Smooth muscle cell of the brain vasculature (primary cell): ENCODE measurements at places on chromosomes 7 and 10.

DNA sequence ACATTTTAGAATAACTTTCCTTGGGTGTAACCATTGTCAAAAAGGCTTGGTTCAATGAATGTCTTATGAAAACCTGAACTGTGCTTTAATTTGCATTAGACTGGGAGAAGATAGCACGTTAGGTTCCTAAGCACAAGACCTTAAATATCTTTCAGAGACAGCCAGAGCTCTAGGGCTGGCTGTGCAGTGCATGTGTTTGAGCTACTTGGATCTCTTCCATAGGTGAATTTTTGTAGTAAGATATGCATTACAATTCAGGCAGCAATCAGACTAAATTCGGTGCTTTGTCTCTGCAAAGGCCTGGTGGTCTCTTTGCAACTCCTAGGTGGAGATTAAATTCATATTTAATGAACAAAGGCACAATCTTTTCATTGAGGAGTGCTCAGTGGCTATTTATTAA is 192.0 kb downstream of the ZNF438 start:
- no peak for DNase-seq

DNA sequence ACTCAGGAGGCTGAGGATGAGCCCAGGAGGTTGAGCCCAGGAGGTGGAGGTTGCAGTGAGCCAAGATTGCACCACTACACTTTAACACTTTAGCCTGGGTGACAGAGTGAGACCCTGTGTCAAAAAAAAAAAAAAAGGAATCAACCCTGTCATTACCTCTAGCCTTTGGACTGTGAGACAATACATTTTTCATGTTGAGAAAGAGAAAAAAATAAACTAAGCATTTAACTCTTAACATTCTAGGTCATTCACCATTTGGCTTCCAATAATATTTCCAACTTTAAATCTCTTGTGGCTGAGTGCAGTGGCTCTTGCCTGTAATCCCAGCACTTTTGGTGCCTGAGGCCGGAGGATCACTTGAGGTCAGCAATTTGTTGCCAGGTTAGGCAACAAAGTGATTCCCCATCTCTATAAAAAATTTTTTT is 41.9 kb upstream of the TPST1 start:
- no peak for DNase-seq

DNA sequence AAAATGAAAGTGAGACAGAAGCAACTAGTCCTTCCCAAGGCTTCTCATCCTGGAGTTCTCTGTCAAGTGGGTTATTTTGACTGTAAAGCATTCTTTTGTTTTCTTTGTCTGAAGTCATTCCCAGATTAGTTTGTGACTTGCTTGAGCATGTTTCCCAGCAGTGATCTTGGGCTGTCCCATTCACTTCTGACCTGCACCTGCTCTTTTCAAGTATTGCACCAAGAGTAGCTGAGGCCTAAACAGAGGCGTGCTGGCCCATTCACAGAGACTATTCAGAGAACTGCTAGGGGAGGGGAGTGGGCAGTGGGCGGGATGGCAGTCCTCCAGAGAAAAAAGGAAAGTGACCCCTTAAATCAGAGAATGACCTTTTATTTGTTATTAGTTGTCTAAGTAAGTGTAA is 61.3 kb downstream of the CACNA2D1 start:
- no peak for DNase-seq

DNA sequence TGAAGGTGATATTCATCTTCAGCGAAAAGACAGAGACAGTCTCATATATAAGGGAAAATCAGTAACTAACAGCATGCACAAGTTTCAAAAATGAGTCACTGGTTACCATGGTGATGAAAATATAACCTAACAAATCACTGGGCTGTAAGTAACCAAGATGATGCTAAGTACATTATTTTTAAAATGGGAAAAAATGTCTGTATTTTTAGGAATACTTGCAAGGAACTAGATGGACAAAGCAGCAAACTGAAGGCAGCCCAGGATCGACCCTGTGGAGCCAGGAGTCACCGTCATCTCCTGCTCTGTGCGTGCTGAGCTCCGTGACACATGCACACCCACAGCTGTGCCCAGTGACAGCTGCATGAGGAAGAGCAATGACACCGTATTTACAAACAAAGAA is 137.3 kb downstream of the ELMO1 start:
- no peak for DNase-seq

- no peak for DNase-seq
Observed at GRCh38 chr7:112880818-112881418, 90.7 kb upstream of the TMEM168 start.

DNA sequence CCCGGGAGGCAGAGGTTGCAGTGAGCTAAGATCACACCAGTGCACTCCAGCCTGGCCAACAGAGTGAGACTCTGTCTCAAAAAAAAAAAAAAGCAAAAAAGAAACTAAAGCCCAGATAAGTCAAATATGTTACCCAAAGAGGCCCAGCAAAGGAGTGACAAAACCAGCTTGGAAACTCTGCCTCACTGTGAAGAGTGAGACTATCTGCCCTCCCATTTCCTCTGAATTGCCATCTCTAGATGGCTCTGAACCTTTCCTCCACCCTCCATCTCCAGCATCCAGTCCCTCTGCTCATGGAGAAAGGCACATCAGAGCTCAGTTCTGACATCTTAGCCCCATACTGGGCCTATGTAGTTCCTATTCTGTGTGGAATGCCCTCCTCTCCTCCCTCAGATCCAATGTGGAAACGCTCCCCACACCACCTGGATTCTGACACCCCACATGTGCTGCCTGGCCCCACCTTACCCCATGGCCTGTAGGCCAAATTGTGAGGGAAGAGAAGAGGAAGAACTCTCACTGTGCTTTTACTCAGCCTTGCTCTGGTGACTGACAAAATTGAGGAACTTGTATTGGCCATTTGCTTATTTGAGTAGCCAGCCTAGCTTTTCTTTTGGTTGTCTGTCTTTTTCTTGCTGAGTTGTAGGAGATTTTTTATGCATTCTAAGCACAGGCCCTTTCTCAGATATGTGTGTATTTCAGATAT is 18.0 kb upstream of the NUDCD3 start:
- no peak for DNase-seq

DNA sequence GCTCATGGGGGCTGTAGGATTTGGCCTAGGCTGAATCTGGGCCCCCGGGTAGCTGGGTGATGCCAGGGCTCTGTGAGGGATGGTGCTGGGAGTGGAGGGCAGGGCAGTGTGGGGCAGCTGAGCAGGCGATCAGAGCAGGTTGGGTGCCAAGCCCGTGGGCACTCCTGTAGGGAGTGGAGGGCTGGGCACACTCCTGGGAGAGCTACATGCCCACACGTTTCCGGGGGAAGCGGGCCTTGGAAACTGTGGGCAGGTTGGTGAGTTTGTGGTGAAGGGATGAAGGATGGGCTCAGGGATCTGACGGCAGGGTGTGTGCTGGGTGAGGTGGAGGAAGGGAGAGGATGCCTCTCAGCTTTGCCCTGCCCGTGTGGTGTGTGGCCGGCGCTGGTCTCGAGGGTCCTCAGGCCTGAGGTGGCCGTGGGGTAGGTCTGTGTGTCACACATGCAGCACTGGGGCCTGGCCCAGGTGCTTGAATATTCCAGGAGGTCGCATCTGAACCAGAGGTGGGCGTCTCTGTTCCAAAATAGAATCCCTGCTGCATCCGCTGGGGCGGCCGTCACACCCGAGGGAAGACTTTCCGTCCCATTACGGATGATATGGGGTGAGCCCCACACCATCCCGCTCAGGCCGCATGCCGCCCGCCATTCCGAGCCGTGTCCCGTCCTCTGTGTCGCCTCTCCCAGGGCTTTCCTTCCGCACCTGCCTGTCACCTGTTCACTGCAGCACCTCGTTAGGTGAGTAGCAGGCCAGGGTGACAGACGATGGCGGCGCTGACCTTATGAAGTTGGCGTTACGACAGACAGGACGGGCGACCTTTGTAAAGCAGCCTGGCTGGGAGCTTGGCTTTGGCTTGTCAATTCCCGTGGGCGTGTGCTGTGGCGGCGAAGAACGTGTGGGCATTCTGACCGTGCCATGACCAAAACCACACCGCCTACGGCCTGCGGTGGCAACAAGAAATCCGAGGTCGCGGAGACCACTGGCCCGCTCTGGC is 143.6 kb downstream of the ACTR3B start:
- DNase-seq = no peak

DNA sequence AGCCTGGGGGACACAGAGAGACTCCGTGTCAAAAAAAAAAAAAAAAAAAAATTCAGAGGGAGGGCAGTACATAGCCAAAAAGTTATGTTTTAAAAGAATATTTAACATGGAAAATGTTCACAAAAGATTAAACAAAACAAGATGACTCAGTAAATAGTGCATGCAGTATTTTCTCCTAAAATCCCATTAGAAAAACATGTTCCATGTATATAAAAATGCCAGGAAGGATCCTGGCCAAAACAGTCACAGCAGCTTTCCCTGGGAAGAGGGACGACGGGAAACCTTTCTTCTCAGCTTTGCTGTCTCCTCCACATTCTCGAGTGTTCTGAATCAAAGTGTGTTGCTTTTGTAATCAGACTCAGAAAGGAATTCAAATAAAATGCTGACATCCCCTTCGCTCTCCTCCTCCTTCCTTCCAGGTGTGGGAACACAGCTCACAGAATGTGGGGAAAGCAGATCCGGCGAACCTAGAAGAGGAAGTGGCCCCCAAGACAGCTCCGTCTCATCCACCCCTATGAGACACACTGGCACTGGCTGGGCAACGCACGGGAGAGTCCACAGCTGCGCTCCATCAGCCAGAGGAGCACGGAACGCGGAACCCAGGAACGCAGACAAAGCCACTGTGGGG is 139.4 kb downstream of the MAD1L1 start:
- no peak for DNase-seq

GRCh38 chr10:12980102-12980661 is 21.3 kb downstream of the CCDC3 start:
- DNase-seq = no peak

DNA sequence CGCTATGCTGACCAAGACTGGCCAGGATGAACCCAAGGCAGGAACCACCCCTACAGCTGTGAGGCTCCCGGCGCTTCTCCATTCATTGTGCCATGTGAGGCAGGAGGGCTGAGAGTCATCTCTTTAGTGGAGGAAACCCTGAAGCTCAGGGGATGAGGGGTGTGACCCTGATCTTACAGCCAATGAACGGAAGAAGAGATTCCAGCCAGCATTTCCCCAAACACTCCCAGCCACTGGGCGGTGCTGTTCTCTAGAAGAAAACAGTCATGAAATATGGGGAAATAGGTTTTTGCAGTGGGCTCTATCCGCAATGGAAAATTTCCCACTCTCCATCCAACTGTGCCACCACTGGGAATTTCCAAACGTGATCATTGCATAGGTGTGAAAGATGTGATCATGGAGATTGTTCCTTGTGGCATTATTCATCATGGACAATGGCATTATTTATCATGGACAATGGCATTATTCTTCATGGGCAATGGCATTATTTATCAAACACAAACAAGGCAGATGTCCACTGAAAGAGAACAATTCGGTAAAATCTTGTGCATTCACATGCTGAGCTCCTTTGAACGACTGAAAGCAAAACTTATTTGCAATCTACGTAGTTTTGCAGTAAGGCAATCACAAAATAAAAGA is 14.0 kb upstream of the SLC18A2 start:
- no peak for DNase-seq

DNA sequence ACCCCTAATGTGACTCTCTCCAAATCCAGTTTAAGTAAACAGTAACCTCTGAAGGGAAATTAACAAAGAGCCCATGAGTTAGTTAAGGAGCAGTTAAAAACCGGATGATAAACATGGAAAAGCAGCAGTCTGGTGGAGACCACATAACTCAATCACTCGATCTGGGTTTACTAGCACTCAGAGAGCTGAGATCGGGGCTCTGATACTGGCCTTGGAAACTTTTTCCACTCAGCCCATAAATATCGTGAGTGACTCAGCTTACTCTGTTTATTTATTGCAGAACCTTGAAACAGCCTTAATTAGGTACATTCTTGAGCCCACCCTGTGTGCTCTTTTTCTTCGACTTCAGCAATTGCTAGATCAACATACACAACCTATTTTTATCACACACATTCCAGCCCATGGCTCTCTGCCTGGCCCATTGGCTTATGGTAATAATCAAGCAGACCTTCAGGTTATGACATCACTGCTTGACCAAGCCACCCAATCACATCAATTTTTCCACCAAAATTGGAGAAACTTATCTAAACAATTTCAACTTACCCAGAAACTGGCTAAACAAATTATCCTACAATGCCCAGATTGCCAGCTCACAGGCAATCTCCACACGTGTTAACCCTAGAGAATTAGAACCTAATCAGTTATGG is 82.2 kb upstream of the GPR22 start:
- peak; percentile 35 for DNase-seq

DNA sequence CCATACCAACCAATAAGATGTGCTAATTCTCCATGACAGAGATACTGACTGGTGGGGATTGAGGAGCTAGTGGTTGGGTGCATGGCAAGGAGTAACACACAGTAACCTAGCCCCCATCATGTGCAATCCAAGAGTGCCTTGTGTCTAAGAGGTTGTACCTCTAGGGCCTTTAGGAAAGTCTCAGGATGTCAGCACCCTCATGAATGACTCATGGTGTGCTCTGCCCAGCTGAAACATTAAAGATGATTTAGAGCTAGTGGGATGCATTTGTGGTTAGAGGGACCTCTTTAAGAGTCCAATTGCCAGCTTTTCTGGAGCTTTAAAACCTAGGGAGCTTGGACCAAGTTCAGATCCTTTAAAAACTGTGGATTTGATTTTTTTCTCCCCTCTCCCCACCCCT is 181.1 kb downstream of the HERPUD2 start:
- DNase-seq = no peak

- DNase-seq = no peak
Observed at GRCh38 chr10:5514226-5514850, 10.4 kb upstream of the CALML3 start.

GRCh38 chr10:17450024-17450423 is 4.4 kb downstream of the ST8SIA6 start:
- no peak for DNase-seq

DNA sequence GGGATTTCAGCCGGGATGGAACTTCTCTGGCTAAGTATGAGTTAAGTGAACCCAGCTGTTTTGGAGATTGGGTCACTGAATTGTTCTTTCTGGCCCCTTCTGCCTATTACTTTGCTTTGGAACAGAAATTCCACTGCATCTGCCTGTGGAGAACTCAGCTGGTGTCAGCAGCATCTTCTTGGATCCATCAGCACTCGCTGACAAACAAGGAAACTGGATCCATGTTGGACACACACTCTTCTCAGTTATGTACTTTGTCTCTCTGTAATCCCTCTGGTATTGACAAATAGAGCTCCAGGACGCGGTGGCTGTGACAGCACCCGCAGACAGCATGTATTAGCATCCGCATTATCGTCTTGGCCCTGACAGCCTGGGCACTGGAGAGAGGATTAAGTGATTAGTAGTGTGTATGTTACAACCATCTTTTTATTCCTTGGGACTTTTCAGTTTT is 73.0 kb upstream of the BMPER start:
- no peak for DNase-seq

GRCh38 chr7:158587162-158588084 is at the start of gene PTPRN2:
TSS of gene PTPRN2 (minus strand) at chr7:158587823.
- DNase-seq = no peak
